ENCODE measurements at places on chromosomes 6 and 20. TPM values are rescaled to one million over a fixed set of nuclear protein-coding genes. Genes with fewer than 3 reads are reported as not detected.

DNA sequence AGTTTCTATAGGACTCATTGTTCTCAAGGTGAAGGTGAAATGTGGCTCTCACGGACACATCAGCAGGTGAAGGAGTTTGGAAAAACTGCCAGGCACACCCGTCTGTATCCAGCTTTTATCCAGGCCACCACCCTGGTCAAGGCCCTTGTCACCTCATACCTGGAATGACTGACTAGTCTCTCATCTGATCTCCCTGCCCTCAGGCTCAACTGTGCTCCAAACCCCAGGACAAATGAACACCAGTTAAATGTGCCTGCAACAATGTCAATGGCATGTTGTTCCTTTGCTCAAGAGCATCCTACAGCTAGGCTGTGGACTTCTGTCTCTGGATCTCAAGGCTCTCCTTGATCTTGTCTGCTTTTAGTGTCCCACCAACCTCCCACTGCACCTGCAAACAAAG, 47.6 kb upstream of the DSP start:
- DNase-seq = no peak

- no peak for DNase-seq
Observed at GRCh38 chr6:33217246-33217645, 8.9 kb downstream of the RING1 start.

Gene DCDC2
- total RNA-seq = not detected

DNA sequence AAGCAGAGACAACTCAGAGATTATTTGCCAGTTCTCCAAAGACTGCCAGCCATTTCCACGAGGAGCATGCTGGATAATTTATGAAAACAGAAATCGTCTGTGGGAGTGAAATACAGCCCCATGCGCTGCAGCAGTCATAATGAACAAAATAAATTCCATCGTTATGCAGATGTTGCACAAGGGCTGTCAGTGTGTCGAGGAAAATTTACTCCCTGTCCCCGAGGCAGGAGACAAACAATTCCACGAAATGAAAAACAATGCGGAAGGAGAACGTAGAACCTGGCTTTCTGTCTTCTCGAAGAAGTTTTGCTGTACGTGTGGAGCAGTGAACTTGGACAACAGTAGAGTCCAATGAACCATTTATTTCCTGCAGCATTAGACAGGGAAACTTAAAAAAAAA, 399.4 kb downstream of the CD83 start:
- no peak for DNase-seq

DNA sequence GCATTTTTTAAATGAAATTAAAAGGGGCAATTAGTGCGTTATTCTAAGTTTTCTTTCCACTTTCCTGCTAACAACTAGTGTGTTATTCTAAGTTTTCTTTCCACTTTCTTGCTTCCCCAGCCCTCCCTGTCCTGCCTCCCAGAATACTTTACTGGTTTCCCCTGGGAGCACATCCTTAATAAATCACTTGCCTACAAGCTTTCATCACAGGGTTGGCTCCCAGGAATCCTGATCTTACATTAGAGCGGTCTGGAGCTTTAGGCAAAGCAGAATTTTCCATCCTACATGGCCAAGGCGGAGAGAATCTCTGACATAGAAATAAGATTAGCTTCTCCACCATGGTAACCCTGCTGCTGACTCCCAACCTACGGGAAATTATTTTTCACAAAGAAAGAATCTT, 150.4 kb downstream of the BFSP1 start:
- DNase-seq = no peak

Gene BTNL2
- not detected for total RNA-seq

DNA sequence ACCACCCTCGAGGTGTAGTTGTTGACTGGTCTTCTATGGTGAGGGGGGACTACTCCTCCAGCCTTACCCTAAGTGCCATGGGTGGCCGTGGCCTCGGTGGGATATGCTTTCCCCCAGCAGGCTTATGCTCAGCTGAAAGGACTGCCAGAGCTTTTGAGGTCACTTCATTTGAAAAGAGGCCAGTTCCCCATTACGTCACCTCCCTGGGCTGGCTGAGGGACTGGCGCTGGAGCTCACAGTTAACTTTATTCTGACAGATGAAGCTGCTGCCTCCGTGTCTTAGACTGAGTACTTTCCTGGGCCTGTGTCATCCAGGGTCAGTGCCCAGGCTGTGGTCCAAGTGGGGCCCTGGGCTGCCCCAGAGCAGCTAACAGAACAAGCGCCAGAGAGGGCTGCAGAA, 42.8 kb upstream of the PCMTD2 start:
- no peak for DNase-seq

DNA sequence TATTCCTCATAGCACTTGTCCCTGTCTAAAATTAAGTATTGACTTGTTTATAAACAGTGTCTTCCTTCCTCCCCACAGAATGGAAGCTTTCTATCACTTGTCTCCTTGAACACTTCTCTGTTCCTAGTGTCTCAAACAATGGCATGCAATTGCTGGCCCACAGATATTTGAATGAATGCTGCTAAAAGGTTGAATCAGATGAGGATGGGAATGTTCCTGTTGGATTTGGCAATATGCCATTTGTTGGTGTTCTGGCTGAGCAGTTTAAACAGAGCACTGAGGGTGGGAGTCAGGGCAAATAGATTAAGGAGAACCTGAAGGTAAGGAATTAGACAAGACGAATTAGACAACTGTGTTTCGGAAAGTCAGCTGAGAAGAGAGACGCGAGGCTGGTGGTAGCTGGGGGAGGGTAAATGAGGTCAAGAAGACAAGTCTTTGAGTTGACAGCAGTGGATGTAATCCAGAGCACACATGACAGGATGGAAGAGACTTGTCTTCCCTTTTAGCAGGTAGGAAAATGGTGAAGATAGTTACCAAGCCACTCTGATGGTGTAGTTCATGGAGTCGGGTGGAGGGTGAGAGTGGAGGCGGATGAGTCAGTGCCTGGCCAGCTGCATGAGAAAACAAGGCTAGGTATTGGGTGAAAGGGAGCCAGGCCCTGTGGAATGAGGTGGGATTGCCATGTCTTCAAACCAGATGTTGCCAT, 58.3 kb upstream of the GNRH2 start:
- no peak for DNase-seq

- DNase-seq = no peak
Observed at GRCh38 chr20:8616792-8617191, 452.1 kb upstream of the PLCB4 start.
